Astrocyte of the cerebellum (primary cell): ENCODE measurements at places on chromosomes 7 and 10.

DNA sequence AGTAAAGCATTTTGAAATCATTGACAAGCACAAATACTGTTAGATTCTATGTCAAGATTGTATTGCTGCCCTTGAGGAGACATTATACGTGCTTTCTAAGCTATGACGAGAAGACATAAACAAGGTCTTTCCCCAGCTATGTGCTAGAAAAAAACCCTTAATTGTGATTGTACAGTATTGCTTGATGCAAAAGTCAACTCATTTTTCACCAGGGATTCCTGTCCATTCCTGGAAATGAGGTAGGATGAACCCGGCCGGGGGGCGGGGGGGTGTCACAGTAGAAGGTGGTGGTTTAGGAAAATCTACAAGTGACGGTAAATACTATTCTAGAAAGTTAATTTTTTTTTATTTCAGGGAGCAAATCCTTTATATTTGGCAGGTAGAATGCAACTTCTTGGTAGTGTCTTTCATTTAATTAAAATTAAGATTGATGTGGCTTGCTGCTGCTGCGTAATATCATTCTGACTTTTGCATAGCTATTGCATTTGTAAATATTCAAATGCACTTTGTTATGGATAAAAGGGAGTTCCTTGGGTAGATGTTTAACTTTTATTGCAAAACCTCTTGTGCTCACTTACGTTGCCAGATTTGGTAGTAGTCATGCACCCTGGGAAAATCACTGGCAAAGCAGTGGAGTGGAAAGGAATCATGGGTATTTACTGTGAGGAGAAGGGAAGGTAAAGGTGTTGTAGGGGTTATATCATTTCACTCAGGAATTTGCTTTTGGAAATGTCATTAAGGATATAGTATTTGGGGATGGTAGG lies 164.4 kb upstream of the PRPS1L1 start:
- DNase-seq, result no peak

DNA sequence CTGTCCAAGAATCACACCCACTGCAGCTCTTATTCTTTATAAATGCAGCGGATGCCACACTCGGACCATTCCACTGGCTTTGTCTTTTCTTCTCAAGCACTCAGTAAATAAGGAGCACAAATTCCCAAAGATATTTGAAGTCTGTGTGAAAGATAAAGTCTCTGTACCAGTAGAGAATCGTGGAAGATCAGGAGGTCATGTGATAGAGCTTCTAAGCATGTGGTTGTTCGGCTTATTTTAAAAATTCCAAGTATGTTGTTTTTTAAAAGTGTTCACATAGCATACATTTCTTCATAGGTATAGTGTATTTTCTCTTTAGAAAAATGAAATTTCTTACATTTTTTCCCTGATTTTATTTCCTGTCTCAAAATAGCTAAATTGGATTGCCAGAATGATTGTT lies 75.8 kb downstream of the NOC3L start:
- DNase-seq, result no peak

- DNase-seq, result no peak
Measured at GRCh38 chr7:70132226-70132851, 534.1 kb downstream of the AUTS2 start.

DNA sequence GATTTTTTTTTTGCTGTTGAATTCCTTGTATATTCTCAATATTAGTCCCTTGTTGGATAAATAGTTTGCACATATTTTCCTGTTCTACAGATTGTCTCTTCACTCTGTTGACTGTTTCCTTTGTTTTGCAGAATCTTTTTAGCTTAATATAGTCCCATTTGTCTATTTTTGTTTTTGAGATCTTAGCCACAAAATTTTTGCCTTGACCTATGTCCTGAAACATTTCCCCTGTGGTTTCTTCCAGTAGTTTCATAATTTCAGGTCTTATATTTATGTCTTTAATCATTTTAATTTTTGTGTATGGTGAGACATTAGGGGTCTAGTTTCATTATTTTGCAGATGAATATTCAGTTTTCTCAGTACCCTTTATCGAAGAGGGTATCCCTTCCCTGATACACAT lies 92.7 kb downstream of the LANCL2 start:
- no peak for DNase-seq

DNA sequence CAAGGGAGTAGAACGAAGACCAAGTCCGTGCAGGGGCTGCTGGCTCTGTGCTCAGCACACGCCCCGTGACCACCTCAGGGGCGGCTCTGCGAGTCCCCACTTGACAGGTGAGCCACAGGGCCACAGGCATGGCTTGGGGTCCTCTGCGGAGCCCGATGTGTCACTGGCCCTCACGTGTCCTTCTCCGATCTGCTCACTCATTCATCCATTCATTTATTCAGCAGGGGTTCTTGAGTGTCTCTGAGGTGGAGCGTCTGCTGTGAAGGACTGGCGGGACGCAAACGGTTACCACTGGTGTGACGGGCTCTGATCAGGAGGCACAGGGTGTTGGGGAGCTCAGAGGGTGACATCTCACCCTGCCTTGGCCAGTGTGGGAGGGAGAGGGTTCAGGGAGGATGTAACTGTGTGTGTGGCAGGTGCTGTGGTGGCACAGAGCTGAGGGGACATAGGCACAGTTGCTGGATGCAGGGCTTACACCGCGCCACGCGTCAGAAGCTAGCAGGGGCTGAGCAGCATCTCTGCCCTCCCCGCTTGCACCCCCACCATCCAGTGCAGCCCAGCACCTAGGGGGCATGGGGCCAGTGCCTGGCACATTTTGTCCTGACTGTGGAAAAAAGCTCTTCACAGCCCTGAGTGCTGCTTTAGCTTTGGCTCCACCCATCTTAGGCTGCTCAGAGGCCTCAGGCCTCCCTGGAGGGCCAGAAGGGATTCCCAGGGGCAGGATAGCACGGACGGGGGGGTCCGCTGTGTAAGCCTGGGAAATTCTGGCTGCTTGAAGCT lies 116.8 kb downstream of the LHPP start:
- no peak for DNase-seq

- no peak for DNase-seq
Measured at GRCh38 chr10:130757271-130757670, 554.2 kb downstream of the TCERG1L start.

- DNase-seq, result no peak
Measured at GRCh38 chr10:61452655-61453641, at the start of gene TMEM26. Gene TMEM26, minus strand, starts transcription at chr10:61453381. Its CDS starts 300 bp downstream, at chr10:61453081.

DNA sequence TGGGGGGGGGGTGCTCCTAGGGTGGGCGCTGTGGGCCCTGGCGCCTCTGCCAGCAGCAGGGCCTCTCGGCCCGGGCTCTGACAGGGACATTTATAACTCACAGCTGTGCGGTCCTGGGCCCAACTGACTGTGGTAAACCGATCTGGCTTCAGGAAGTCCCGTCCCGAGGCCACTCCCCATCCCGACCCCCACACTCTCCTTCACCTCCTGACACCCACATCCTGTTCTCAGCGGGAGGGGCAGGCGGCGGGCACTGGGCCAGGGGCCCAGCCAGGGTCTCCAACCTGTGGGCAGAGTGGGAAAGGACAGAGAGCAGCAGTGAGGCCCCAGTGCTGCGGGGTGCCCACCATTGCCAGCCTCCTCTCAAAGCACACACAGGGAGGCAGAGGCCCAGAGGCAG lies 69.1 kb downstream of the ZMIZ1 start:
- no peak for DNase-seq

DNA sequence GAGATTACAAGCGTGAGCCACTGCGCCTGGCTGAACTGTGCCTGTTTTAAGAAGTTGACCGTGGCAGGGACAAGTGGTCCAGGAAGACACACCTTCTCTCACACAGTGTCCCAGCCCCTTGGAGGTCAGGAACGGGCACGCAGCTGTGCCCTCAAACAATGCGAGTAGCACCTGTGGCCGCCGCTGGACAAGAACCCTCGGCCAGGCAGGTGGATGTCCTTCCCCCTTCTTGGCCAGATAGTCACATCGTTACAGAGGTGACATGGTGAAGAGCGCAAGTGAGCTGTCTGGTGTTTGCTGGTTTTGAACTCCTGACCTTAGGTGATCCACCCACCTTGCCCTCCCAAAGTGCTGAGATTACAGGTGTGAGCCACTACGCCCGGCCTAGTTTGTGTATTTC lies 8.8 kb downstream of the ZFAND2A start:
- no peak for DNase-seq

DNA sequence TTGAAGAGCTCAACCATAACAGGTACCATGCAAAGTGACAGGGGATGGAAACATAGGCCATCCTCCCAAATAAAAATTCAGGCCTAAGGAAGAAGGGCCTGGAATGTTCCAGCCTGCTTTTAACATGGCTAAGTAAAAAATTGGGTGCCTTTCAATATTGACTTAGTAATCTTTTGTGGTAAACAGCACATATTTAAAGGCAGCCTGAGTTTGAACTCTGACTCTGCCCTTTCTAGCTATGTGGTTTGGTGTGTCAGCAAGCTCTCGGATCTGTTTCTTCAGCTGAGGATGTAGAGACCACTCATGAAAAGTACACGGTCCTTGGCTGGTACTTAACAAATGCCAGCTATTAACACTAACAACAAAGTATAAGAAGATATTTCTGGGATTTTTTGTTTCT lies 191.8 kb upstream of the CDCA7L start:
- DNase-seq, result peak; percentile 31

- DNase-seq, result no peak
Measured at GRCh38 chr7:25240340-25240739, 12.1 kb upstream of the NPVF start.

DNA sequence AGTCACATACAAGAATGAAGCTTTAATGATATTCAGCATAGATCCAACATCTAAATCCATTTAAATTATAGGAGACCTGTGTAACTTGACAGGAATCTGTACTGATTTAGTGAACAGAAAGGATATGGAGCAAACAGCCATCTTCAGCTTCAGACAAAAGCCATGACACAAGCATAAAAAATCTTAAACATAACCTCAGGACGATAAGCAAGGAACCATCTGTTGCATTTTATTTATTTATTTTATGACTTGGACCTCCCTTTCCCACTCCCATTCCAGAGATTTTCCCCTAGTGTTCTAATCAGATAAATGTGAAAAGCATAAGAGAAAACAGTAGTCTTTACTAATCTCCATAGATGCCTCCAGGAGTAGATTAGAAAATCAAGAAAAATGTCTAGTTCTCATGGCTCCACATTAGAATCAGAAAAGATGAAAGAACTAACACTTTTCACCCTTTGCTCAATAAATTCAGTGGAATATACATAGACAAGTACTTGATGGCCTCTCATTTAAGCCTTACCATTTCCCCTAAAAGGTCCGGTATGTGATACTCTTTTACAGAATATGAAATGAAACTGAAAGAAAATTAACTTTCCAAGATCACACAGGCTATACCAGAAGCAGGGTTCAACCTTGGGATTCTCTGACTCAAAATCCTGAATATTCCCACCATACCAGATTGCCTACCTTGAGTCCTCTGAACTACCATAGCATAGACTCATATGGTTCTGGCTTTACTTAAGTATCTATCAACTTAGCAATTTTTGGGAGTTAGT lies 15.2 kb downstream of the CACNA2D1 start:
- peak; percentile 39 for DNase-seq

DNA sequence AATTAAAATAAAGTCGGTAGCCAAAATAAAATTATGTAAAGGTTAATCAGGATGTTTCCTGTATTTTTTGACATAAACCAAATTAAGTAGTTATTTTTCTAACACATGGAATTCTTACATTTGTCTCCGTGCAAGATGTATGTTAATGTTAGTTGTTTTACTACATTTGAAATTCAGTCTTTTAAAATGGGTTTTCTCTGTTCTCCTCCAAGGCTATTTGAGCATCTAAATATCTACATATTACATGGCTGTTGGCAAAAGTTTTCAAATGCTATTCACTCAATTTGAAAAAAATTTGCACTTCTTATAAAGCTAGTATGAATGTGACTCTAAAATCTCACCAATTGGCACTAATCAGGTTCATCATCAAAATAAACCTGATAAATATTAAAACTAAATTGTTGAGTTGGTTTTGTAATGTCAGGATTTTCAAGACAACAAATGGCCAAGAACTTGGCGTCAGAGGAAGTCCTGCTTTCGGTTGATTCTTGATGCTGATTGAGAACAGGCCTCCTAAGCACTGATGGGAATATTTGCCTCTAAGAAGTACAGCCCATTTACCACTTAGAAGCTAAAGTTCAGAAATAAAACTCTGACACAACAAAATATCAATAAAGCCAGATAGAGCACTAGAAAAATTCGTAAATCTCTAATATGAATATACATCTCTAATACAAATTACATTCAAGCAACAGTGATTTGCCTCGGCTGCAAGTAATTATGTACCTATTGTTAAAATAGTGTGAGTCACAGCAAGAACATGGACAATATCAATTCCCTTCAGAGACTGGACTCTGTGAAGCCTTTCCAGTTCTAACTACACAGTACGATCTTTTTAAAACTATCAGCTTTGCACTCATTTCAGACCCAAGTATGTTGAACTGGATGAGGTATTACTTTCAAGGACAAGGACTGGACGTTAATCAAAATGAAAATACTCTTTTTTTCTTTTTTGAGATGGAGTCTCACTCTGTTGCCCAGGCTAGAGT lies 733.1 kb upstream of the C7orf33 start:
- DNase-seq, result no peak

GRCh38 chr7:1024331-1024841 lies 20.0 kb upstream of the GPR146 start:
- DNase-seq, result no peak

GRCh38 chr10:101130984-101131961 lies at the start of gene TLX1:
Gene TLX1, plus strand, starts transcription at chr10:101131300. Its CDS starts 242 bp downstream, at chr10:101131542.
- DNase-seq, result no peak

DNA sequence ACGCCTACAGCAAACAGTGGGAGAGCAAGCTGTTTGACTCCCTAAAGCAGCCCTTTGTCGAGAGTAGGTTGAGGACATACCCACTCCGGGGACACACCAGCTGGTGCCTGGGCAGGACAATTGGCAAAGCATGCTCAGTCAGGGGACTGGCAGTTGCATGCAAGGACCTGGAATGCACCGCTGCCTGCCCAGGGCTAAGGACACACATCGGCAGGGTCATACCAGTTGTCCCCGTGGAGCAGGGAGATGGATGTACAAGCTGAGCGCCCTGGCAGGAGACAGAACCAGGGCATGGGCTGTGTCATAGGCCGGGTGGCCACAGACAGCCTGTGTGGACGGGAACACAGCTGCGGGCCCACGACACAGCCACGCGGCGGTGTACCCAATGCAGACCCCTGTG lies 18.3 kb upstream of the ELN start:
- DNase-seq, result no peak

- no peak for DNase-seq
Measured at GRCh38 chr10:9613338-9614075, 1404.2 kb upstream of the CELF2 start.

DNA sequence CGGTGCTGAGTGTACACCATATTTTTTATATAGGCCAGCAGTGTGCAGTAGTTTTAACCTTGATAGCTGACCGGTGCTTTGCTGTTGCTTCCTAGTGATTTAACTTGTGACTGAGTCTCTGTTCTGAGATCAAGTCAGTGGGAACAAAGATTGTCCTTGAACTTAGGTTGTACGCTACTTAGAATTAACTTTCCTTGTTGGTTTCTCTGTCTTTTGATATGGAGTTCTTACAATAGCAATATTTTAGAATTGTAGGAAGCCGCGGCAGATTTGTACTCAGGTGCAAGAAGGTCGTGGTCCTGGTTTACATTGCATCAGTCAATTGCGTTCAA lies 1.3 kb downstream of the DDX21 start:
- no peak for DNase-seq

GRCh38 chr7:30697719-30698460 lies 15.6 kb upstream of the CRHR2 start:
- no peak for DNase-seq

GRCh38 chr7:25882151-25882773 lies 269.7 kb upstream of the NFE2L3 start:
- no peak for DNase-seq

GRCh38 chr10:88979153-88979562 lies 11.4 kb upstream of the FAS start:
- DNase-seq, result peak; percentile 95

- DNase-seq, result no peak
Measured at GRCh38 chr10:127872871-127873600, 19.7 kb downstream of the CLRN3 start.

- peak; percentile 45 for DNase-seq
Measured at GRCh38 chr10:99711129-99711719, 20.7 kb downstream of the COX15 start.
